ENCODE measurements at places on chromosomes 6 and 20.

- DNase-seq = no peak
Observed at GRCh38 chr20:59781226-59781625, 152.2 kb downstream of the SYCP2 start.

DNA sequence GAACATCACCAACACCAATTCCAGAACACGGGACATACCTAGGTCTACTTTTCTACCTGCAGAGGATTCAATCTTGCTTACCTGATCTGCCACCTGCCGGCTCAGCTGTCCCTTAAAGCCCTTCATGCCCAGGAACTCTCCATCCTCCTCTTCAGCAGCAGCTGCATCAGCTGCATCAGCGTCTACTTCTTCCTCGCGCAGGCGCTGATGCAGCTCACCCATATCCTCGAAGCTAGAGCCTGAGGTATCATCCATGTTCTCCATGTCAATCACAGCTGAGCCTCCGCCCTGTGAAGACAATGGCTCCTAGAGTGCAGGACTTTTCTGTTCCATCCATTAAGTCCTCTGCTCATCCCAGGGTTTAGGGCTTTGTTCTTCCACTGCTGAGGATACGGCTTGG is 918 bp downstream of the YIPF3 start:
- no peak for DNase-seq

- no peak for DNase-seq
Observed at GRCh38 chr6:44039839-44040350, 87.4 kb downstream of the MRPL14 start.

GRCh38 chr6:98833057-98833306 is 1.4 kb upstream of the POU3F2 start:
- no peak for DNase-seq

DNA sequence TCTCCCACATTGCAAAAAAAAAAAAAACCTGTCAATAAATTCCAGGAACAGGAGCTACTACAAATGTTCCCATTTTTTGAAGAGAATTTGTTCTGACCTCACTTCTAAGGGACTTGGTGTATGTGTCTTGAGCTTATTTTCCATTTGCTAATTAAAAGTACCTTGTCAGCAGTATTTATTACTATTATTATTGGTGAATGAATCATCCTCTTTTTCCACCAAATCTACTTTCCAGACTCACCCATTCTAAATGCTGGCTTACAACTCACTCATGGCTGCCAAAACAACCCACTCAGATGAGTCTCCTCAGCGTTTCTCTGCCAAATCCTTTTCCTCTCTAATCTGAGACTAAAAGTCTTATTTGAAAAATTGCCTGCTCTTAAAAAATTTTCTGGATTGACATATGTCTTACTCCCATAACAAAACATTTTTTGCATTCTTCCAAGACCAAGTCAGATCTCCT is 33.2 kb upstream of the TASP1 start:
- no peak for DNase-seq

- DNase-seq = no peak
Observed at GRCh38 chr6:40376113-40376650, 211.0 kb downstream of the LRFN2 start.

- no peak for DNase-seq
Observed at GRCh38 chr20:48789185-48789668, 38.6 kb downstream of the PREX1 start.

- no peak for DNase-seq
Observed at GRCh38 chr6:13695252-13695651, 16.4 kb downstream of the RANBP9 start.

GRCh38 chr20:24693466-24694156 is 224.2 kb downstream of the SYNDIG1 start:
- DNase-seq = no peak

- DNase-seq = no peak
Observed at GRCh38 chr20:34528921-34529297, 12.7 kb downstream of the DYNLRB1 start.

DNA sequence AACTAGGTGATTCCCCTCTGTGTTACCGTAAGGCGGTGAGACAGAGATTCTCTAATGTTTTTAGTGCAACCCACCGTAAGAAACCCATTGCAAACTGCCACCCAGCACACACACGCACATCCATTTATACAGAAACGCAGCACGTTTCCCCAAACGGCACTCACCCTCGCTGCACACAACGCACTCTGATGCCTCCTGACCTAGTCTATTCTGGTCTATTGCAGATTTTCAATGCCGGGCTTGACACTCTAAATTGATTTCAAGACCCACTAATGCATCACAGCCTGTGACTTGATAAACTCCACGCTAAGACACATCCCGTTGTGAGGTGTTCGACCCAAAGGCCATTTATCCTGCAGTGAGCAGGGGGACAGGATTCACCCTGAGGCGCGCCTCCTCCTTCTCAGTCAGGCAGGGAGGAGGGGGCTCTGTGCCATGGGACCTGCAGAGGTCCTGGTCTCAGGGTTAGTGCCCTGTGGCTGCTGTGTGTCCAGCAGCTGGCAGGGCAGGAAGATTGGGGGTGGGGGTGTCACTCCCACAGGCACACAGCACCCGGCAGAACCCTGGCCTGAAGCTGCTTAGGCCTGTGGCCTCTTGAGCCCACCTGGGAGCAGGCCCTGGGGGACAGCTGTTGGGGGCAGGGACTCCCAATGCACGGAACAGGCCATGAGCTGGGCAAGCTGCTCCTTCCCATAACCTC is 335.6 kb downstream of the PREX1 start:
- DNase-seq = no peak

DNA sequence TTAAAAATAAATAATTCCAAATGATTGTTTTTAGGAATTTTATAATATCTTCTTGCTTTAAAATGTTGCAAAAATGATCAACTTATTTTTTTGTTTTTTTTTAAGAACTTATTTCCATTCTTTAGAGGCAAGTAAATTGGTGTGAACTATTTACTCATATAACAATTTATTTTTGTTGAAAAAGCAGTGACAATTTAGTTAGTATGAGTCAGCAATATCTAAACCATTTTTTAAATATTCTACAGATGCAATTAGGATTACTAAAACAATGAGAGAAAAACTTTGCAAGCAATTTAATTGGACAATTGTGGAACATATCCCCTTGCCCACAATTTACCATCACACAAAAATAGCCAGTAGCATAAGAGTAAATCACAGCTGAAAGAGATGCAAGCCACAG is 319.5 kb downstream of the MEI4 start:
- DNase-seq = no peak

DNA sequence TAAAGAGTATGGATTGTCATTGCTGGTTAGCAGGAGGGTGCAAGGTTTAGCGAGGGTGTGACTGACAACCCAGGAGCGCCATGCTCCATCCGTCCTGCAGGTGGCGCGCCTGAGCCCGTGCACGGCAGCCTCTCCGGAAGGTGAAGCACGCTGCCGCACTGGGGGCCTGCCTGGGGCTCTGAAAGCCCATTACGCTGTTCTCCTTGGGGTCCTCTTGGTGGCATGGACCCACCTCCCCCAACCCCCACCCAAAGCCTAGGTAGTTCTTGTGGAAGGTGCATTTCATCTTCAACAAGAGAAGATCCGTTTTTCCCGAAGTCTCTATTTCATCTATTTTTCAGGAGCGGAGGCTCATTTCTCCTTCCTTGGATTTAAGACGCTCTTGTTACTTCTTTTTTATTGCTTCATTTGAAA is 197.4 kb upstream of the KCNG1 start:
- peak; percentile 15 for DNase-seq

DNA sequence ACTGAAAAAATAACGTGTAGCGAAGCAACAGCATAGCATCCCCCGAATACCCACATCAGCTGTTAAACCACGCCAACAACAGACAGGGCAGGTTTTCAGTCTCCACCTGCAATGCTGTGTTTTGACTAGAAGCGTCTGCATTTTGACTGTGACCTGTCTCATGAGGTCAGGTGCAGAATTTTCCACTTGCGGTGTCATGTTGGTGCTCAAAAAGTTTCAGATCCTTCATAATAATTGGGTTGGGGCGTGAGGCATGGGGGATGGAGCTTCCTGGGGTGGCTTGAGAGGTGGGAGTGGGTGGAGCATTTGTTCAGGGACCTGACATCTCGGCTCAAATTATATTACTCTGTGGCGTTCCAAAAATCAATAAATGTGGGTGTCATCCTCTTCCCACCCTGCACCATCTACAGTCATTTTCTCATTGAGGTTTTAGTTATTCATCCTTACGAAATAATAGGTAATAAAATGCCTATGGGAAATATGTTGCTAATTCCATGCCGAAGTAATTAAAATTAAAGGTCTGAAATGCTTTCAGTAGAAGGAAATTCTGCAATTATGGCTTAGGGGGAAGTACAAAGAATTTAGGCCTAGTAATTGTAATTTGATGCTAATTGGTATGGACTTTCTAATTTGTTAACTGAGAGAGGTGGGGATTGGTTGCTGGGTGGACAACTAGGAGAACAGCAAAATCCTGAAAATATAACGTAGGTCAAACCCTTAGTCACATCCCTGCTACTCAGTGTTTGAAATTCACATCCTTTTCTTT is 81.0 kb downstream of the TIAM2 start:
- DNase-seq = no peak

DNA sequence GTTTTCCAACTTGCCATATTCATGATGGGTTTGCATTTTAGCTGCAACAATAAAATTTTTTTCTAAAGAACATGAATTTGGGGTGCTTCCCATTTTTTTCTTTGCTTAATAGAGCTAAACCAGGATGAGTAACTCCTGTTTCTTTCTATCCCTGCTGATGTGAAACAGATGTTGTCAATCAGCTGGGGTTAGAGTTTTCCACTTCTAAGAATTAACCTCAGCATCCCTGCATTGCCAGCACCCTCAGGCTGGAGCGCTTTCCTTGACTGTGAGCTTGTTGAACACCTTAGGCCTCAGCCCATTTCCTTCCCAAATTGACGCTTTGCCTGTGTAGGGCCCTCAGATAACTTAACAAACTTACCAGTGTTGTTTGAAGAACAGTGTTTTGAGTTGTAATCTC is 74.5 kb downstream of the PTPN1 start:
- no peak for DNase-seq

DNA sequence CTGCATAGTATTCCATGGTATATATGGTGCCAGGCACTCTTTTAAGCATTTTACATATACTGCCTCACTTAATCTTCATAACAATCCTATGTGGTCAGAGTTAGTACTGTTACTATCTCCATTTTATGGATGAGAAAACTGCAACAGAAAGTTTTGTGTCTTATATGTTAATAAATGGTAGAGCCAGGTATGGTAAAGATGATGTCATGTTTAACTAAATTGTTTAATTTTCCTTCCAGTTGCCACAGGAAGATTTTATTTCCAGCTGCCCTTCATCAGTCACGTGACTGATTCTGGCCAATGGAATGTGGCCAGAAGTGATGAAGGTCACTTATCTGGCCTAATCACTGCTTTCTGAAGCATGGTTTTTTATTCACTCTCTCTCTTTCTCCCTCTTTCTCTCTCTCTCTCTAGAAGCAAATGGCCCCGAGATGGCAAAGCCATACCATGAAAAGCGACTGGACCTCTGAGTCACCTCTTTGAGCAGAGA is 75.7 kb upstream of the BTBD3 start:
- no peak for DNase-seq

GRCh38 chr20:9927224-9927623 is 88.3 kb upstream of the PAK5 start:
- no peak for DNase-seq

- no peak for DNase-seq
Observed at GRCh38 chr6:159689001-159689400, 4.0 kb downstream of the SOD2 start.

DNA sequence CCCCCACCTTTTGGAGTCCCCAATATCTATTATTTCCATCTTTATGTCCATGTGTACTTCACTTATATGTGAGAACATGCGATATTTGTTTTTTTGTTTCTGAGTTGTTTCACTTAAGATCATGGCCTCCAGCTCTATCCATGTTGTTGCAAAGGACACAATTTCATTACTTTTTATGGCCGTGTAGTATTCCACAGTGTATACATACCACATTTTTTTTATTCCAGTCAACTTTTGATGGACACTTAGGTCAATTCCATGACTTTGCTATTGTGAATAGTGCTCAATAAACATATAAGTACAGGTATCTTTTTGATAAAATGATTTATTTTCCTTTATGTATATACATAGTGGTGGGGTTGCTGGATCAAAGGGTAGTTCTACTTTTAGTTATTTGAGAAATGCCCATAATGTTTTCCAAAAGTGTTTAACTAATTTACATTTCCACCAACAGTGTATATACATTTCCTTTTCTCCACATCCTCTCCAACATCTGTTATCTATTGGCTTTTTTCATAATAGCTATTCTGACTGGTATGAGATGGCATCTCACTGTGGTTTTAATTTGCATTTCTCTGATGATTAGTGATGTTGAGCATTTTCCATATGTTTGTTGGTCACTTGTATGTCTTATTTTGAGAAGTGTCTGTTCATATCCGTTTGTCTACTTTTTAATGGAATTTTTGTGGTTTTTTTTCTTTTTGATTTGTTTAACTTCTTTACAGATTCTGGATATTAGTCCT is 34.0 kb upstream of the COL10A1 start:
- no peak for DNase-seq

DNA sequence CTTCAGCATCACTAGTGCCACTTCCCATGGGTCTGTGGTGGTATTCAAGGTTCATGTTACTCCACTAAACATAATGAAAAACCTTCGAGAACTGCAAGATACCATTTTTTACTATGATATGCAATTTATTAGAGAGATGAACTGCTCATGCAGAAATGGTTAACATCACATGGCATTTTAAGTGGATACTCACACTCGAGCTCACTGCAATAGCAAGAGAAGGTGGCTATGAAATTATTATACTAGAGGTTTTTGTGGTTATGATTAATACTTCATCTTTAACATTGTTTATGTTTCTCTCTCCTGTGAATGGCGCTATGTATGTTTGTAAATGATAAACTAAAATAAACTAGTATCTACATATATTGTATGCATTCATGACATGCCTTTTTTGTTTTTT is 35.1 kb downstream of the SCAF8 start:
- no peak for DNase-seq

DNA sequence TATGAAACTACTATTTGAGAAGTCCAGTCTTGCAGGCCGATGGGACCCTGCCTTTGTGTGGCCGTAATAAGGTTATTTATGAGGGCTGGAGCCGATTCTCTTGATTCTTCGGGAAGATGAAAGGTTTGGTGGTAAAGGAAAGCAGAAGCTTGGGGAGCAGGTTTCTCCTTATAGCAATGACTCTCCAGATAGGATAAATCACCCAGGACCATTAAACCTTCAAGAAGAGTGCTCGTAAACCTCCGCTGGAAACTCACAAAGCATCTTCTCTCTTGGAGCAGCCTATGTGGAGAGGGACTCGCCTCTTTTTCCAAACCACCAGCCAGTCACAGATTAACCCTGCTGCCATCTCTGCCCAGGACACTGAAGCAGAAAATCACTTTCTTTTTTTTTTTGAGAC is 69.6 kb upstream of the SALL4 start:
- DNase-seq = no peak

- DNase-seq = peak; percentile 56
Observed at GRCh38 chr6:31736021-31736767, at the start of gene CLIC1. TSS of gene CLIC1 (minus strand) at chr6:31736530. CDS start at chr6:31736300, 230 bp downstream.

- no peak for DNase-seq
Observed at GRCh38 chr20:15618912-15619311, 954.3 kb downstream of the KIF16B start.

GRCh38 chr20:38161412-38161774 is 3.7 kb downstream of the TGM2 start:
- DNase-seq = no peak

Measured in activated T-helper 1 cell treated with Interleukin-2 at 50 U/mL for 16 hours (primary cell).